NCI-H460 (cell line): ENCODE measurements at places on chromosomes 1 and 21. TPM values are rescaled to one million over a fixed set of nuclear protein-coding genes. Genes with fewer than 3 reads are reported as not detected.

Gene LIN28A
- total RNA-seq = not detected in 2 replicates

Gene RIPPLY3
- 0.20 TPM in 2 replicates for total RNA-seq

Gene FAM72B
- total RNA-seq = 17.3 and 18.0 TPM in 2 replicates

Gene MFSD2A
- 2.8 and 3.0 TPM in 2 replicates for total RNA-seq

Gene OR2L2
- total RNA-seq = not detected in 2 replicates

Gene CYP4A22
- not detected in 2 replicates for total RNA-seq

Gene RUNX3
- total RNA-seq = not detected in 2 replicates

Gene PDZK1
- total RNA-seq = 0.62 TPM in 1 of 2 replicates, not detected in the other

Gene PLPPR4
- not detected in 2 replicates for total RNA-seq

- no peak for DNase-seq
Observed at GRCh38 chr1:238674316-238674715, 712.1 kb upstream of the CHRM3 start.

DNA sequence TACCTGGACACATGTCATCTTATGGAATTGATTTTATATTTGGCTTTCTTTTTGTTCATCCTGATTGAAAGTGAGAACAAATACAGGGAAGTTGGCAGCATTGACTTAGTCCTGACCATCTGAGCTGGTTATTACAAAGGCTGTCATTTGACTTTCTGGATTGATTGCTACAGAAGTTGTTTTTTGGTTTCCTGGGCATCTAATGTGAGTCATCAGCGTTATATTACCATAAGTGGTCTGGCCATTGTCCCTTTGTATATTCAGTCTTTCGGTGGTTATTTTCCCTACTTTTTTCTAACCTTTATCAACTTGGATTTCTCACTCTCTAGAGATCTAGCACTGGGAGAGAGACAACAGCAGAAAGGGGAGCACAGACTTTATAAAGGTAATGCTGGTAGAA, 1646.5 kb downstream of the MRPL39 start:
- no peak for DNase-seq

DNA sequence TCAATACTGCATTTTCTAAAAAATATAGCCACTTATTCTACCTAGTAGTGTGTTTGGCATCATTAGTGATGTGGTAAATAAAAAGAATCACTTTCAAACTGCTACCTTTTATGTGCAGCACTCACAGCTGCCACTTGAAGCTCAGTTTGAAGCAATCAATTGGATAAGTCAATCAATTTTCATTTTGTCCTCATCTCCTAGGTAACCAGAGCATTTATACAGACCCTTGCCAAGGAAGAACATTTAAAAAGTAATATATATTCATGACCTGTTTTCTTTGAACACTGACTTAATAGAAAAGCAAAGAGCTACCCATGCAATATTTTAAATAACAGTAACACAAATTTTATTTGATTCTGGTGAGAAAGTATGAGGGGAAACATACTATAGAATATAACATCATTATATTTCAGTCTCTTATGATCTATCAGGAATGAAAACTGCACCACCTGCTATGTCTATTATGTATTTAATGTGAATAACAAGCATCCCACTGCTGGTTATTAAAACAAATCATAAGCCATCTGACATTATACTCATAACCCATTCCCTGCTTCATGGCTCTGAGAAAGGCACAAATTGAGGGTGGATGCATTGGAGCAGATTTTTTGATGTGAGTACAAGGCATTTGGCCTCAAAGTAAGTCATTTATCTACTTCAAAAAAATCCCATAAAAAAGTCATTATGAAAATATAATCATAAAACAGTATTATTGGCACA, 168.4 kb upstream of the C21orf91 start:
- no peak for DNase-seq

GRCh38 chr1:119449971-119450370, 35.0 kb downstream of the HSD3B2 start:
- DNase-seq = no peak

- no peak for DNase-seq
Observed at GRCh38 chr1:24987875-24988557, 57.9 kb upstream of the RUNX3 start.

DNA sequence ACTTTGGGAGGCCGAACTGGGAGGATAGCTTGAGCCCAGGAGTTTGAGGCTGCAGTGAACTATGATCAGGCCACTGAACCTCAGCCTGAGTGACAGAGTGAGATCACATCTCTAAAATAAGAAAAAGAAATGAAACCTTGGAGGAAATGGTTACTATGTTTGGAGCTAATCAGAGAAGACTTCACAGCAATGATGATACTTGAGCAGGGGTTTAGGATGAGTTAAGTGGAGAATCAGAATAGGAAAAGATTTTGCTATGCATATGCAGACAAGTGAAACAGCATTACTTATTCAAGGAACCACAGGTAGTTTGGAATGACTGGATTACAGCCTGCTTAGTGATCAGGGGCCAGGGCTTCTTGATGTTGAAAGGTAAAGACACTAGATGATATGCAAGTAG, 1.3 kb upstream of the CD5L start:
- no peak for DNase-seq

GRCh38 chr1:164886101-164886500, 327.1 kb downstream of the PBX1 start:
- no peak for DNase-seq

DNA sequence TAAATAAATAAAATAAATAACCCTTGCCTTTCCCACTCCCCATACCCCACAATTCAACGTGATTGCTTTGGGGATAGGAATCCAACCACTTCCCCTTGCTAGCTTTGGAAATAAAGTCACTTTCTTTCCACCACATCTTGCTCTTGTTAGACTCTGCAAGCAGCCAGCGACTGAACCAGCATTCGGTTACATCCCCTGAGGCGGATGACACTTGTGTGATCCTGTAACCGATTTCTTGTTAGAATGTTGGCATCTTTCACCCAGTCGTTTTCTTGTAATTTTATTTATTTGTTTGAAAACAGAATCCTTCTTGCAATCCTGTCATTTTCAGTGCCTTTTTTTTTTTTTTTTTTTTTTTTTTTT, 1.6 kb upstream of the IFNGR2 start:
- DNase-seq = no peak

DNA sequence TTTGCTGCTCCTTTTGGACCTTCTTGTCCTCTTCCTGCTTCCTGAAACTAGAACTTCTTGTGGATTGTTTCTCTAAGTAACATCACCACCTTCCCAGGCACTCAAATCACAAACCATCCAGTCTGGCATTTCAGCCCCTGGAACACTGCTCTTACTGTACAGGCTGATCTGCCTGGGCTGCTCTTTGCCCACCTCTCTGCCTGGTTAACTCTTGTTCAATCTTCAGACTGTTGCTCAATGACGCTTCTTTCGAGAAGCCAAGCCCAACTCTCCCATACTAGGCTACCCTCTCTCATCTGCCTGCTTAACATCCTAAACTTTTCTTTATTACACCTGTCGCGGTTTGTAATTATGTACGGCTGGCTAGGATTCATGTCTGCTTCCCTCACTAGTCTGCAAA, 657 bp downstream of the DIO1 start:
- DNase-seq = no peak

GRCh38 chr1:219439376-219439775, 173.5 kb downstream of the ZC3H11B start:
- no peak for DNase-seq

GRCh38 chr1:205961991-205962820, 18.9 kb upstream of the SLC26A9 start:
- DNase-seq = no peak

DNA sequence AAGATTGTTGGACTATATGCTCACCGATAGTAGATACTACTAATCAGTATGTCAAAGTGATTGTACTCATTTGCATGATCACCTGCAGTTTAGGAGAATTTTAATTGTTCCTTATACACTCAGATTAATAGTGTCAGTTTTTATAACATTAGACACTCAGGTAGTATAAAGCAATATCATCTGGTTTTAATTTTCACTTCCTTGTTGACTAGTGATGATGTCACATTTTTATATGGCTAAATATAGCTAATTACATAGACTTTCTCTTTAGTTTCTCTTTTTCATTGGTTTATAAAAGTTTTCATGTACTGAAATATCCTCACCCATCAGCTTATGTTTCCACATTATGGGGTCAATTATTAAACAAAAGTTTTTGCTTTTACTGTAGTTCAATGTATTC, 1332.4 kb upstream of the ADGRL2 start:
- DNase-seq = no peak

GRCh38 chr1:53986458-53986857, 31.5 kb downstream of the LDLRAD1 start:
- no peak for DNase-seq

- DNase-seq = no peak
Observed at GRCh38 chr1:151947140-151947539, 37.8 kb upstream of the THEM4 start.

DNA sequence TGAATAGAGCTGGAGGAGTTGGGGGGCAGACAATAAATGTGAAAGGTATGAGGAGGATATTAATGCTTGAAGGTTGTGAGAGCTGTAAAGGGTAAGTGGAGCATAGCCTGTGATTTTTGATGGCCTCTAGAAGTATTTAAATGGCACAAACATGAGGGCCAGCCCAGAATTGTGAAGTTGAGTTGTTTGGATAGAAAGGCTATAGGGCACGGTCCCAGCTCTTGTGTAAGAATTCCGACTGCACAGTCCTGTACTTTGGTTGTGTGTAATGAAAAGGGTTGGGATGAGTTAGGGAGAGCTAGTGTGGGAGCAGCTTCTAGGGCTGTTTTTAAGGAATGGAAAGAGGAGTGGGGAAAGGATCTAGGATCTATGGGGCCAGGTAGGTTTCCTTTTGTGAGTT, 665.5 kb downstream of the USP25 start:
- no peak for DNase-seq

DNA sequence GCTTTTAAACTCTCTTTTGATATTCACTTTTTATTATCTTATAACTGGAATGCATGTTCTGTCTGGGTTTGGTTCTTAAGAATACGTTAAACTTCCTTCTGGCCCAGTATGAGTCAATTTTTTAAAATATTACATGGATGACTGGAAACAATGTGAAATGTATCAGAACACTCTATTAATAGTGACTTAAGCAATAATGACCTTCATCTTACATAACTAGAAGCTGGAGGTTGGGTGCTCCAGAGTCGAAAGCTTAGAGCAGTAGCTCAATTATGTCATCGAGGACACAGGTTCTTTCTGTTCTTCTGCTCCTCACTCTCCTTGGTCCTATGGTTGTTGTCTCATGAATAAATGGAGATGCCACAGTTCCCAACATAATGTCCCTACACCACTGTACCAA, 91.6 kb upstream of the FOXD3 start:
- DNase-seq = no peak

DNA sequence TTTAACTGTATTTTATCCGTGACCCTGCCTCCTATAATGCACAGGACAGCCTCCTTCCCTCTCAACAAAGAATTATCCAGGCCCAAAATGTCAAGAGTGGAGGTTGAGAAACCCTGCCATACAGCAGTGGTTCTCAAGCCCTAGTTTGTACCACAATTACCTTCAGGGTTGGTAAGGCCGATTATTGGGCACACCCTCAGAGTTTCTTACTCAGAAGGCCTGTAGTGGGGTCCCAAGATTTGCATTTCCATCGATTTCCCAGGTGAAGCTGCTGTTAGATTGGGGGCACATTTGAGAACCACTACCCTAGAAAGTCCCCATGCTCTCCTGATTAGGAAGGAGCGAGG, 400 bp upstream of the PGBD2 start:
- DNase-seq = no peak

DNA sequence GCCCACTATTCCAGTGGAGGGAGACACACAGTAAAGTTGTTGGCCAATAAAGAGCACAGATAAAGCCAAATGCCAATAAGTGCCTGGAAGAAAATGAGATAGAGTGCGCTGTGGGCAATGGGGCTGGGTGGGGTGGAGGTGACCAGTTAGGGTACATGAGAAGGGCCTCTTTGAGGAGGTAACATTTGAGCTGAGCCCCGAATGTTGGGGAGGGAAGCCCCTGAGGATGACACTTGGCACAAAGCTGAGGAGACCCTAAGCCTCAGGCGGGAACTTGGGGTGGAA, 979 bp downstream of the S100A9 start:
- DNase-seq = no peak

- DNase-seq = no peak
Observed at GRCh38 chr1:71930511-71930910, 351.8 kb downstream of the NEGR1 start.

DNA sequence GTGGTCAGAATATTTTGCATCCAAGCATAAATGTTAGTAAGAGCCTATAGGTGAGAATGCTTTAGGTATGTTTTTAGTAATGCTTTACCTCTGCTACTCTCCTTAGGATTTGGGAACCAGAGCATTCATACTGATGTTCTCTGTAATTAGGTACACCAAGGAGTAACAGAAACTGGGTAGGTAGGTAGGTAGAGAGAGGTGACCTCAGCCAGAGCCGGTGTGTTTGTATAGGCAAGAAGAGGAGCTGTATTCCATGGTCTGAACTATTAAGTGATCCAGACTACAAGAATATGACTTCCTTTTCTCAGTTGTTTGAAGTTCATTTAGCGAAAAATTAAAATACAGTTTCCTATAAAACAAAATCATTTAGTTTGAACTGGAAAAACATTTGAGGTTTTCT, 108.5 kb downstream of the SDCCAG8 start:
- no peak for DNase-seq

DNA sequence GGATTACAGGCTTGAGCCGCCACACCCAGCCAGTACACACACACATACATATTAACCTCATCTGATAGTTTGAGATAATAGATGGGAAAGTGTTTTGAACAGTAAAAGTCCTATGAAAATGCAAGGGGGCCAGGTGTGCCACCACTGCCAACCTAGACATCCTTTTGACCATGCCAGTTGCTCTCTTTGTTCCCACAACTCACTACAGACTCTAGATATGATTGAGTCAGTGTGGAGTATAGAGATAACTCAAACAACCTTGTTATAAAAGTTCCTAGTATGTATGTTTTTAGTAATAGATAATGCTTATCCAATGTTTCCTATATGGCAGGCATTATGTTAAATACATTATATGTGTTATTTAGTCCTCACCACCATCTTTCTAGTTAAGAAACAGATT, 72.7 kb upstream of the JAK1 start:
- no peak for DNase-seq

DNA sequence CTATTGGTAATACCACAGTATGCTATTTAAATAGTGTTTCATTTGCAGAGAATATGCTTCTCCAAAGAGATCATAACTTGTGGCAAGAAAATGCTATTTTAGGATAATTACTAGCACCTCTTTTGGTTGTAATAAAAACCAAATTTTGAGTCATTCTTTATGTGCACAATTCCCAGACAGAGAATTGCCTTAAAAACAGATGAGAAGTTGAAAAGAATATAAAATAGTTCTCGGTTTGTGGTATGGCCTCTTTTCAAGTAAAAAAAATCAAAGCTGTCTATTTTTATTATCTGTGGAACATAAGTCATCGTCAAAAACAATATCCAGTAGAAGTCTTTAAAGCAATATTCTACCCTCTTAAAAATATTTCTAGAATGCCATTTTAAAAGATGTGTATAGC, 185.9 kb downstream of the GREM2 start:
- no peak for DNase-seq

DNA sequence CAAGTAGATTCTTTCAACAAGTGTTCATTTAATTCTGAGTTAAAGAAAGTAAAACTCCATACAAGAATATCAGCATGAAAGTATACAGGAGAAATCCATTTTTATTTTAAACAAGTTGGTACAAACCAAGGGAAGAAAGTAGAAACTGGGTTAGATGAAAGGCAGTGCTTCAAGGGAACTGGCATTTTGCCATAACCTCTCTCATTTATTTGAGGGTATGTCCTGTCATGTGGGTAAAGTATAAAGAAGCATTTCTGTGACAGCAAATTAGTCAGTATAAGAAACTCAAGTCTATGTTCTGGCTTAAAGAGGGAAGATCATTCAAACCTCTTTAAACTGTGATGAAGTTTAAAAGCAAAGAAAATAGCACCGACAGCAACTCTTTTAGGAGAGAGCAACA, 32.0 kb downstream of the OLFM3 start:
- DNase-seq = no peak
